ENCODE measurements at places on chromosomes 5 and 9. TPM values are rescaled to one million over a fixed set of nuclear protein-coding genes. Genes with fewer than 3 reads are reported as not detected.

Gene RAD50
- 32.3 TPM for total RNA-seq

Gene CSNK1G3
- 24.1 TPM for total RNA-seq

Gene KDM3B
- 60.6 TPM for total RNA-seq

Gene MSMP
- 0.55 TPM for total RNA-seq

Gene FANCC
- 15.9 TPM for total RNA-seq

Gene GALNT12
- 4.0 TPM for total RNA-seq

Gene SV2C
- total RNA-seq: 0.02 TPM

Gene CYLC2
- total RNA-seq: not detected

Gene EGFLAM
- total RNA-seq: not detected

Gene PRDM9
- total RNA-seq: not detected

Gene DMRT3
- total RNA-seq: not detected

Gene IL7R
- 132 TPM for total RNA-seq

Gene SEMA4D
- total RNA-seq: 458 TPM

Gene TEX48
- total RNA-seq: not detected

Measured in T-helper 2 cell treated with Interferon-gamma antibody and Interleukin-4, amounts not matched to agents 100 ng/mL and 5 ng/mL, for 36 hours (primary cell).